ENCODE measurements at places on chromosomes 2 and 18.
A peak's percentile ranks its signal among the peaks of the same experiment; 100 is the strongest.

DNA sequence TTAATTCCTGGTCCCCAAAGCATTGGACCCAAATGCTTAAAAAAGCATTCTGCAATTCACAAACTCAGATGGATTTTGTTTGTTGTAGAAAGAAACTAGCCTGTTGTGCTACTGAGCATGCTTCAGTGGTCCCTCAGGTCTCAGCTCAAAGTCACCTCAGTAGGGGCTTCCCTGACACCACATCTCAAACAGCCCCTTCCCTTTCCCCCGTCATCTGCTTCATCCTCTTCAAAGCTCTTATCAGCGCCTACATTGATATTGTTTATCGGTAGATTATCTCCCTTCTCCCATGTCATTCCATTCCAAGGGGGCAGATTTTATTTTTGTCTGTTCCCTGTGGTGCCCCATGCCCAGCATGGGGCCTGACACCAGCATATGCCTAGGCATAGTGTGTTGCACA, 172.9 kb downstream of the CELF4 start:
- DNase-seq: no peak

DNA sequence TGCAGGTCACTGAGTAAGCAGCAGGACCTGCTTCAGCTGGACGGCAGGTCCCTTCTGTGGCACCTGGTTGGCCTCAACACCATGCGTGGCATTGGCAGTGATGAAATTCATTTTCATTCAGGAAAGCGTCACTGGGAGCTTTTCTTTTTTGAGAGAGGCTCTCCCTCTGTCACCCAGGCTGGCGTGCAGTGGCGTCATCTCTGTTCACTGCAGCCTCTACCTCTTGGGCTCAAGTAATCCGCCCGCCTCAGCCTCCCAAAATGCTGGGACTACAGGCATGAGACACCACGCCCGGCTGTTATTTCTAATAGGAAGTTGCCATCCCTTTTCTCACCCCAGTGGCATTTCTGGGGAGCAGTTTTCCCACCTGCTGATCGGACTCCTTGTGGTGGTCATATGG, 39.3 kb downstream of the NCK2 start:
- DNase-seq: no peak

- no peak for DNase-seq
These were observed 605 bp downstream of the WNT6 start for GRCh38 chr2:218859988-218860831.

DNA sequence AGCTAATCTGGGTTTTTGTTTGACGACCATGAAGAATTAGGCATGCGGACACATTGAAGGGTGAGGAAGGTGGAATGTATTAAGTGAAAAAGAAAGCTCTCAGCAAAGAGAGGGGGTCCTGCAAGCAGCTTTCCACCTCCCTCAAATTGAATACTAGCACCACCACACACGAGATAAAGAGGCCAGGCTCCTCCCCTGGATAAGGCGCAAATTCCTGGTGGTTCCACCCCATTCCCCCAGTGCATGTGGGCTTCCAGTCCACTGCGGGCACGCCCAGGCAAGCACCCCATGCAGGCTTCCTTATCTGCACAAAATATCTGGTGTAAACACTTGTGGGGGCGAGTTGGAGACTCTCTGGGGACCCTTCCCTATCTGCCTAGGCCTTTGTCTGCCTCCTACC, 857.3 kb downstream of the CPS1 start:
- DNase-seq: no peak

GRCh38 chr2:45285311-45285710, 276.1 kb upstream of the SIX2 start:
- DNase-seq: no peak

DNA sequence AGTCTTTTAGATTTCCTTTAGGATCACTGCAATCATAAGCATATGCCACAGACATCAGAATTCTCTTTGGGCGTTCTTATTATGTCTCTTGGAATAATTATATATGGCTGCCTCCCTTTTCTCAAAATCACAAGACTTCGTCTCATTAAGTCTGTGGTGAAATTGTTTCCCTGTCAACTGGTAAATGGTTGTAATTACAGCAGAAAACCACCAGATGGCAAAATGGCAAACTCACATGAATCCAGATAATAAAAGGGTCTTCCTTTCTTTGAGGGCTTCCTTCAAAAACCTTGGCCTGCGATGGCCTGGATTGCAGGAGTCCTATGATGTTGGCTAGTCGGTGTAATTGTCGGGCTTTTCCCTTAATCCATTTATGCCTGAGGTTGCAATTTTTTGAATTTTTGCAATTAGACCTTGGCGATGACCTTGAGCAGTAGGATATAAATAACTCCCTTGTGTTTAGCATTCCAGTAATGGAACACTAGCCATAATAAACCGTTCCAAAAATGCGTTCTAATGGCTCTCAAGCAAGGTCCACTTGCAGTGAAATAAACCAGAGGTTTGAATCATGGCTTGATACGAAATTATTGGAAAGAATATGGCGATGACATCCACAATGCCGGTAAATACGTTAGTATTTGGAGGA, 656.4 kb downstream of the MBD2 start:
- DNase-seq: peak; percentile 3

DNA sequence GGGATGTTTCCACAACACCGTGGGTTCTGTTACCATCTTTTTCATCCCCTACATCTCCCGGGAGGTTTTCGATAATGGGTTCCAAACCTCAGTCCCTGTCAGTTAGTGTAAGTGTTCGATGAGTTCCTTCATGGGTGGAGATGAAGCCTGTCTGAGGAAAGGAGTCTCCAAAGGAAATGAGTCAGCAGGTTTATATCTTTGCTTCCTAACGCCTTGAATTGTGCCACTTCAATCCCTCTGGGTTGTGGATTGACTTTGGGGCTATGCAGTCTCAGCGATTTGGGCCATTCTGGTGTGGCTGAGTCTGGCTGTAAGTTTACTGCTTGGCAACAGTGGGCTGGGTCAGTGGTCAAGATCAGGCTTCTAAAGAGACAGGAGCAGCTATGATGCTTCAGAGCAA, 1.2 kb downstream of the SERPINB5 start:
- DNase-seq: no peak

DNA sequence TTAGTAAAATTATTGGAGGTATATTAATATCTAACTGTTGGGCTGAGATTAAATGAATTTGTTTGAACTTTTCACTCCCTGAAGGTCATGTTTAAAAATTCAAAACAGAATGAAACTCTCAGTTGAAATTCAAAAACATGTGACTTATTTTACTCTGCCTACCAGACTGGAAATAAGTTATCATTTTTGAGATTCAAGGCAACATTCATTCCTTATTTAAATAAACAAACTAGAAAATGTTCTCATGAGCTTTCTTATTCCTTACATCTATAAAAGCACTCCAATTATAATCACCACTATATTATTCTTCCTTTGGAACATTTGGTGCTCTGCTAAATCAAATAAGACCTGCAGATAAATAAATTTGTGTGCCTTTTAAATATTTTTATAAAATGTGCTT, 217.8 kb downstream of the CDH2 start:
- DNase-seq: no peak

DNA sequence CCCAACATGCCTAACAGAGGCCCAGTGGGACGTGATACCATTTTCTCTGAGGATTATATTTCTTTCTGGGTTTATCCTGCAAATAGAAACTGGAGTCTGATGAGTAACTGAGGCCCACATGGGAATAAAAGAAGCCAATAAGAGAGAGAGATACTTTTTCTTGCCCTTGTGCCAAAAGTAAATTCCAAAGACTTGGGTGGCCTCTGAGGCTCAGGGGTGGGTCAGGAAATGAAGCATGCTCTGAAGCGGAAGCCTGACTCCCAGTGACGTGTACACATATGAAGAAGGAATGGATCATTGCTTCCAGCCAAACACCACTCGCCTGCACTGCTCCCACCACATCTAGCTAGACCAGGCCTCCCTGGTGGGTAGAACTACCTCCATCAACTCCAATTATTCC, 273.6 kb upstream of the NCKAP5 start:
- DNase-seq: no peak

GRCh38 chr2:49940626-49941025, 786.3 kb upstream of the FSHR start:
- no peak for DNase-seq

- DNase-seq: no peak
These were observed 65.8 kb downstream of the ARHGAP28 start for GRCh38 chr18:6795307-6795706.
